ENCODE measurements at places on chromosomes 6 and 20.

GRCh38 chr6:138145402-138145801, 16.3 kb upstream of the ARFGEF3 start:
- no peak for DNase-seq

- DNase-seq, result peak; percentile 19
Observed at GRCh38 chr6:23870496-23870895, 255.5 kb upstream of the NRSN1 start.

- no peak for DNase-seq
Observed at GRCh38 chr6:39686976-39687375, 38.2 kb downstream of the KIF6 start.

DNA sequence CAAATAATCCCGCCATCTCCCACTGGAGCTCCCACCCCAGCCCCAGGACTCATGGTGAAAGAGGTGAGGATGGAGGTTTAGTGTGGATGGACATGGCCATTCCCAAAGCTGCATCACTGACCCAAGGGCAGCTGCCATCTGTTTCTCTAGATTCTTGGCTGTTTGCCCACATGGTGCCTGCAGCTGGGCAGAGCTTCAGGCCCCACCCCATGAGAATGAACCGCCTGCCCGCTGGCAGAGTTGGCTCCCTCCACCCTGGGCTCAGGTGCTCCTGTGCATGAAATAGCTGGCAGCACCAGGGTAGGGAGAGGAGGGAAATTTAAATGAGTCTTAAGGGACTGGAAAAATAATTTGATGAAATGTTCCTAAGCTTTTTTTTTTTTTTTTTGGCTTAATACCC, 17.4 kb downstream of the SCML4 start:
- DNase-seq, result no peak

- DNase-seq, result peak; percentile 50
Observed at GRCh38 chr6:152173321-152173720, 365.8 kb downstream of the ESR1 start.

GRCh38 chr6:53056273-53056672, 8.9 kb upstream of the FBXO9 start:
- no peak for DNase-seq
